ENCODE measurements at places on chromosomes 5 and 9.
A peak's percentile ranks its signal among the peaks of the same experiment; 100 is the strongest.

- no peak for DNase-seq
These were observed 656.8 kb downstream of the IRX1 start for GRCh38 chr5:4252385-4252784.

GRCh38 chr5:127176769-127177168 is 103.5 kb upstream of the C5orf63 start:
- DNase-seq = no peak

GRCh38 chr9:135989722-135990467 is 28.7 kb upstream of the UBAC1 start:
- no peak for DNase-seq

GRCh38 chr5:57002959-57003485 is 51.1 kb upstream of the MIER3 start:
- DNase-seq = no peak

- no peak for DNase-seq
These were observed 13.3 kb downstream of the SLC25A46 start for GRCh38 chr5:110751902-110752762.

- DNase-seq = no peak
These were observed 3.0 kb upstream of the ETF1 start for GRCh38 chr5:138545919-138546562.

- no peak for DNase-seq
These were observed 251.1 kb downstream of the BNC2 start for GRCh38 chr9:16619402-16619801.

- DNase-seq = no peak
These were observed 66.3 kb upstream of the COL5A1 start for GRCh38 chr9:134575103-134575900.

DNA sequence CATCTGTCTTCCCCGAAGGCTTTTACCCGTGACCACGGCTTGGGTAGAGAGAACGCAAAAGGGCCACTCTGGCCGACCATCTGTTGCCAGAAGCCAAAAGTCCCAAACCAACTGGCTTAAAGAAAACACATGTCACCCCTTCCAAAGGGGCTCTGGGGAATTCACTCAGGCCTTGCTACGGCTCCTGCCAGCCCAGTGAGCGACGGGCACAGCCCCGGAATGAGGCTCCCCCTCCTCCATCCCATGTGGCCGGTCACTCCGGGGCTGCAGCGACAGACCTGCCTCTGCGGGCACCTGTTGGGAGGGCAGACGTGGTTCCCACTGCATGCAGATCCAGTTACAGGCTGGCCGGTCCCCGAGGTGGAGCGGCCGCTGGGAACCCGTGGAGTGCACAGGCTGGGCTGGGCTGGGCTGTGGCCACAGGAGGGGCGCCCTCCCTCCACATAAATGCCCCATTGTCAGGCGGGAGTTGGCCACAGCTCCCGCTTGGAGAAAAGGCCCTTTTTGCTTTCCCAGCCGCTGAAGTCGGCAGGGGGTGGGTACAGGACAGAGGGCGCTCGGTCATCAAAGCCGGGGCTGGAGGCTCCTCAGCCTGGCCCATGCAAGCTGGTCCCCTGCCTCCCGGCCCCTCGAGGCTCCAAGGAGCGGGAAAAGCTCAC is 19.9 kb downstream of the NOTCH1 start:
- DNase-seq = no peak

GRCh38 chr9:7320139-7320538 is 479.4 kb downstream of the DMAC1 start:
- no peak for DNase-seq

- no peak for DNase-seq
These were observed 29.9 kb upstream of the MEGF10 start for GRCh38 chr5:127260686-127261085.

GRCh38 chr9:15101095-15101494 is 190.9 kb upstream of the FREM1 start:
- peak; percentile 51 for DNase-seq

- DNase-seq = no peak
These were observed 83.3 kb upstream of the CXCL14 start for GRCh38 chr5:135662061-135662481.

- no peak for DNase-seq
These were observed 1046.2 kb upstream of the DMAC1 start for GRCh38 chr9:8845808-8846207.

DNA sequence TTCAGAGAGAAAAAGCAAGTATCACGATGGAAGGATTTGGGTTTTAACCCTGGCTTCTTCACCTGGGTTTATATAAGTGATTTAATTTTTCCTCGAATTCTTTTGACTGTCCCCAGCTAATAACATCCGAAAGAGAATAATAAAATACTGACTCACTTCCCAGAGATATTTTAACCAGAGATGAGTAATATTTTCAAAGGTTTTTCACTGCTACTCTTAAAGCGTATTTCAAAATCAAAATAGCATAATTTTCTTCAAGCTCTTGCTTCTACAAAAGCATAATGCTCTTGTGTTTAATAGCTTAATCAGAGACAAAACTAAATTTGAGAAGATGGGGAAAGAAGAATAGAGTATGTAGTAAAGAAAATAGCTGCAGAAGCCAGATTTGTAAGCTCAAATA is 215.2 kb upstream of the PTGER4 start:
- DNase-seq = no peak

DNA sequence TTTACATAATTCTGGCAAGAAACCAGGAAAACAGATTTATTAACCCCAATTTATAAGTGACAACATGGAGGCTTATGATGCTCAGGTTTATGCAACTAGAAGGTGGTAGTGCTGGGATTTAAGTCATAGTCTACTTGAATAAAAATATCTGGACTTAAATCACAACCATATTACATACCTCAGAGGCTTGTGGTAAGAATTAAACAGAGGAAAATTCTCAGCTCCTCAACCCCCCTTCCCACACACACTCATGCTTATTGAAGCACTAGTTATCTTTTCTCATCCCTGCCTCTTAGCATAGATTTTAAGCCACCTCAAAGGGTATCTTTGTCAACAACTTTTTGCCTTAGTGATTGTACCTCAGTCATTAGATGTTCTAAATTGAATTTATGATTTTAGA is 731.0 kb downstream of the PRELID2 start:
- DNase-seq = no peak

DNA sequence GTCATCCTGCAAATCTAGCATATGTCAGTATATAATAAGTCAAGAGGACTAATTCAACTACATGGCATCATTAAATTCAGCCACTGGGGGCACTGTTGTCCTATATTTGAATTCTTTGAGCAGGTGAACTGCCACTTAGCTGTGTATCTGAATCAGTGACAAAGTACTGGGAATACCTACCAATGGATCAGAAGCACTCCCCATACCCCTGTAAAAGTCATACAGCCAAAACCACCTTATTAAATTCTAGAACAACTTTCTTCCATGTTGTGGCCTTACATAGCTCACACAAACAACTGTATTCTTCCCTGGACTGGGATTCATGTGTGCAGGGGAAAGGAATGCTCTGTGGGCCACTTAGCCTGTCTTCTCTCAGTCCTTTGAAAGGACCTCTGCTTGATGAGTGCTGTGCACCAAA is 57.4 kb upstream of the PLPP6 start:
- DNase-seq = no peak

GRCh38 chr9:27440888-27441740 is 83.0 kb upstream of the IFNK start:
- DNase-seq = no peak

GRCh38 chr9:135506327-135507103 is 6.0 kb downstream of the MRPS2 start:
- no peak for DNase-seq

- DNase-seq = no peak
These were observed 92.2 kb downstream of the KLF4 start for GRCh38 chr9:107397076-107398044.

- peak; percentile 80 for DNase-seq
These were observed 724 bp downstream of the SGTB start for GRCh38 chr5:65721050-65721719.

DNA sequence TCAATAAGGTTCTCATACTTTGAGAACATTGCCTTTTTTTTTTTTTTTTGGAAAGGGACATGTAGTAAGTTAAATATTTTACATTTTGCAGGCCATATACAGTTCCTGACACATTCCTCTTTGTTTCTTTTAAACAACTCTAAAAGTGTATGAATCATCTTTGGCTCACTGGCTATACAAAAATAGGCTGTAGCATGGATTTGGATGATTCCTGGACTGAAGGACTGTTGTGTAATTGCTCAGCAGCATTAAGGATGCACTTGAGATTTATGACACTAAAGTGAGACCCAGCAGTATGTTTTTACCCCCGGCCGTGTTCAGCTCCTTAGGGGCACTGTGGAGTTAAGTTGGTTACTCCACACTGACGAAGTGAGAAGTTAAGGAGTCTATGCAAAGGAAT is 41.3 kb downstream of the VPS13A start:
- no peak for DNase-seq

DNA sequence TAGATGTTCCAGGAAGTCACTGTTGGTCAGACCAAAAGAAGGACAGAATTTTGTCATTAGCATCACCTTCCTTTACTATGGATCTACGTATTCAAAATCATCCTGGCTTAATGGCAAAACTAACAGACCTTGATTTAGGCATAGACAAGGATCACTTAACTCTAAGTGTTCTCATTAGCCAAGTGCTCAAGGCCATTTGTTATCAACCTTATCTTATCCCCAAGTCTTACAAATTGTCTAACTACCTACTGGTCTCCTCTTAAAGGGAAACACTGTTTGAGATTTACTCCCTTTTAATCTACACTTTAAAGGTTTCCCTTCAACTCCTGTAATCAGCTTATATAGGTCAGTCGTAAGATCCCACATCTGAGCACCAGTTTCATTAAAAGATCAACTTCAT is 1197.5 kb upstream of the C9orf72 start:
- DNase-seq = no peak

GRCh38 chr5:172828911-172829431 is 5.1 kb upstream of the ERGIC1 start:
- no peak for DNase-seq

- no peak for DNase-seq
These were observed 497.1 kb downstream of the ARHGEF28 start for GRCh38 chr5:74122979-74123590.

DNA sequence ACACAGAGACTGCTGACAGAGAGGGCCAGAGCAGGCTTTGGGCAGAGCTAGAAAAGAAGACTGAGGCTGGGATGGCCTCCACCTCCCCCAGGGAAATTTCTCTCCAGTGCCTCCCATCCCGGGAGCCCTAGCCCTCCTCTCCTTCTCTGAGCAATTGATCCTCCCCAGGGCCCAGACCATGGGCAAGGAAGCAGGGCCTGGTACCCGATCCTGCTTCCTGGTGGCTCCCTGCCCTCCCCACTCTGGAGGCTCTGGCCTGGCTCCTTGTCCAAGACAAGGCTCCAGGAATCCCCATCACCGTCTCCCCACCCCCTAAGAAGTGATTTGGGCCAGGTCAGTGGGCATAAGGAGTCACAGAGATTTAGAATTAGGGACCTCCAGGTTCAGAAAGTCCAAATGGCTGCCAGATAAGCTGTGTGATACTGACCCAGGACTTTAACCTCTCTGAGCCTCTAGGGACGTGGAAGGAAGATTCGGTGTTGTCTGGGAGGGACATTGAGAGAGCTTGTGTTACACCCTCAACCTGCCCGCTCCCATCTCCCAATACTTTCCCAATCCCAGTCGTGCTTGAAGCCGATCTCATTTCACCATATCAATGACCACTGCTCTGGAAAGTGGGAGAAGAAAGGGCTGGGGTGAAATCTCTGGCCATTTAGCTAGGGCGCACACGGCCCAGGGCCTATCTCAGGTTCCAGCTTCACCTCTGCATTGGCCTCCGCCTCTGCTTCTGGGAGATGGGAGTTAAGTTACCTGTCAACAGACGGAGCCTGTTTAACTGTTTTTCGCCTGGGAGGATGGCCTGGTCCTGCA is 25.8 kb upstream of the KIF12 start:
- no peak for DNase-seq

GRCh38 chr9:69380811-69381210 is 55.8 kb downstream of the ENTREP1 start:
- no peak for DNase-seq

- DNase-seq = no peak
These were observed 3.6 kb upstream of the ENG start for GRCh38 chr9:127858041-127858512.

DNA sequence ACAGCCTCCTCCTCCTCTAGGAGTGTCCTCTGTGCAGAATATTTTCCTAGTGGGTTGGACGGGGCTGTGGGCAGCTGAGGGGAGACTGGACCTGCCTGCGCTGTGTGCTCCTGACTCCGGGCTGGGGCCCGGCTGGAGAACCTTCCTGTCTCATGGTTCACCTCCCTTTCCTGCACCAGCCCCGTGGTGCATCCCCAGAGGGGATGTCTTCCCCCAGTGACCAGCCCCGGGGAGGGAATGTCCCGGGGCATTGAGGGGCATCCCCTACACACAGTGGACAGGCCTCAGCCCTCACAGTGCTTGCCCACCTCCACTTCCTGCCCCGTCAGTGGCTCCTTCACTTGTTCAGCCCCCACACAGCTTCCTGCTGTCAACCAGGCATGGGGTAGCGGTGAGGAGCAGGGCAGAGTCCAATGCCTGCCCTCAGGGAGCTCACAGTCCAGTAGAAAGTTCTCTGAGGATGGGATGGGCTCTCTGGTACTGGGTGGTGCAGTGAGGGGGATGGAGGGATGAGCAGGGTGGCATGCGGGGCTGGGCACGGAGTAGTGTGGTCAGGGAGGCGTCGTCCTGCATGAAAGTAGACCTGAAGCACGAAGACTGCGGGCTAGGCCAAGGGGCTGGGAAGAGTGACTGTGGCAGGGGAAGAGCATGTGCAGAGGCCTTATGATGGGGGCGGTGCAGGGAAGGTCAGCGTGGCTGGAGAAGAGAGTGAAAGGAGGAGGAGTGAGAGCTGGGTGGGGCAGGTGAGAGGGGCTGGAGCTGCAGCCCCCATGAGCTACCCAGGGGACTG is 52.1 kb upstream of the PITX1 start:
- peak; percentile 36 for DNase-seq

GRCh38 chr9:134825025-134825424 is 55.6 kb upstream of the FCN2 start:
- no peak for DNase-seq

GRCh38 chr9:80062567-80062966 is 490.8 kb downstream of the TLE4 start:
- DNase-seq = no peak

DNA sequence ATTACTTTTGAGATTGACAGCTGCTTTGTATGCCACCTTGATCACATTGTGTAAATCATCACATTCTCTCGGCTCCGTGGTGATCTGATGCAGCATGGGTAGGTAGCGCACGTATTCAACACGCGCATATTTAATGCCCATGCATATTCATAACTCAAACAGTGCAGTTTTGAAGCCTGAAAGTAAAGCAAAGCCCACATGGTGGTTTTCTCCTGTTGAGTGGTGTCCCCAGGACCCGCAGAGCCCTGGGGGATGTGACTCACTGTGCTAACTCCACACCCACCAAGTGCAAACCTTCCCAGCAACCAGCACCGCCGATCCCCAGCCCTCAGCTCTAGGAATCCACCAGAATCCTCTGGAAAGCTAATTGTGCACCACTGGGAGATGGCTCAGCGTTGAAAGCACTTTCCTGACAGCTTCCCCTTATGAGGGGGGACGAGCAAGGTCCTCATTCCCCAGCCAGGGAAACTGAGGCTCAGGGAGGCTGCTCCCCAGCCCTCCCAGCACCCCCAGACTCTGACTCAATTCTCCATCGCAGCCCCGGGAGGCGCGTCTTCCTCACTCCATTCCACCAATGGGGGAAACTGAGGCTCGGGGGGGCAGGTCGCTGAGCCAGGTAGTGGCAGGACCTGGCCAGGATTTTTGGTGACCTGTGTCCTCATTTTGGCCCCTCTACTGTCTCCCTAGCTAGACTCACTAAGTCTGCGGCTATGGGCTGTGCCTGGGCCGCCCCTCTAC is 46.4 kb downstream of the SARDH start:
- no peak for DNase-seq
